ENCODE measurements at places on chromosomes 2 and 18. TPM values are rescaled to one million over a fixed set of nuclear protein-coding genes. Genes with fewer than 3 reads are reported as not detected.

SCRN3 gene
- 19.3 TPM for total RNA-seq

OXER1 gene
- total RNA-seq = not detected

GNLY gene
- total RNA-seq = not detected

C2orf78 gene
- not detected for total RNA-seq

DNAH6 gene
- under 0.01 TPM for total RNA-seq

All from placental pericyte (primary cell).